ENCODE measurements at places on chromosomes 2 and 18.

GRCh38 chr2:27889774-27890145, 427 bp downstream of the RBKS start:
- no peak for DNase-seq

- DNase-seq: no peak
These were observed 72.0 kb downstream of the CDH7 start for GRCh38 chr18:65822826-65823225.

GRCh38 chr18:12928206-12928605, 19.6 kb upstream of the SEH1L start:
- no peak for DNase-seq

DNA sequence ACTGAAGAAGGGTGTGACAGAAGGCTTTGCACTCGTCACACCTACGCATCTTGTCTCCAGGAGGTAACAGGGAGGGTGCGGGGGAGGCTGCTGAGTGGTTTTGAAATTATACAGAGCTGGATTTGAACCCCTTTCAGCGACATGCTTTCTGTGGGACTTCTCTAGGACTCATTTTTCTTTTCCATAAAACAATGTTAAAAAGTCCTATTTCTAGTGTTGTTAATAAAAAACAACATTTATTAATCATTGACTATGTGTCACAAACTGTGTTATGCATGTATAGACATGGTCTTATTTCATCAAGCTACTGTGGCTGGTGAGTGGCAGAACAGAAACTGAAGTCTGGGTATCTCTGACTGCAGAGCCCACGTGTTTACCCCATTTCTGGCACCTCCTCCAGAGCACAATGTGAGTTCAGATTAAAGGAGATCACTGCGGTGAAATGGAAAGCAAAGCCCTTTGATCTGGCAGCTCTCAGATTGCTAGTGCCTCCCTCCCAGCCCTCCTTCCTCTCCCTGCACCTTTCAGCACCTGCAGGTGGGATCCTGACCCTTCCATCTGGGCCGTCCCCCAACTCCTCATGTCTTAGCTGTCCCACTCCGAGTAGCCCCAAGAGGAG, 315.5 kb upstream of the MYT1L start:
- DNase-seq: no peak

DNA sequence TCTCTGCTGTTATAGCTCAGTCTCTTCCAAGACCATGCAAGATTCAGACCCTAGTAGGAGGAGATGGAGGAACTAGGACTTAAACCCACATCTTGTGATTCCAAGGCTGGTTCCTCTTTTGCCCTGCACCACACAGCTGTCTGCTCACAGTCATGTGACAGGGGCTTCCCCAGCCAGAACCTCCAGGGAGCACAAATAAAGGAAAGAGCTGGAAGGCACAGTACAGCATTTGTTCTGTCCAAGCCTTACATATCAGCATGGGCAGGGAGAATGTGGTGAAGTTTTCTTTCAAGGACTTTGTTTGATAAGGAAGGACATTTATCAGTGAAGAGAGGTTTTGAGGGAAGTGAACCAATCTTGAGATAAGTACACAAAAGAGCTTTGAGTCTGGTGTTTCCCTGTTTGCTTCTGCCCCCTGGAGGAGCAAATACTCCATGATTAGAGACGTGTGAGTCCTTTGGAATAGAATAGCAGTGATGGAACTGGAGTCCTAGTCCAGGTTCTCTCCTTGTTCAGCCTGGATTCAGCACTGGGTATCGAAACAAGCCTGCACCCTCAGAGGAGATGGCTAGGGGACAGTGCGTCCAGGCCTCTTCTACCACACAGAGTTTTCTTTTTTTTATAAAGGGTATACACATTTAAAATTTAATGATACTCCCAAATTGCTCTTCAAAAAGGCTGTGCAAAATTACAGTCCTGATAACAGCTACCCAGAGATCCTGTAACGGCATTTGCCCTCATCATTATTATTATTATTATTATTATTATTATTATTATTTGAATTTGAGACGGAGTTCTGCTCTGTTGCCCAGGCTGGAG, 24.6 kb upstream of the CASP10 start:
- DNase-seq: peak; percentile 92

GRCh38 chr2:727071-727470, 49.9 kb upstream of the TMEM18 start:
- DNase-seq: peak; percentile 6

- DNase-seq: no peak
These were observed 79.5 kb upstream of the CTDP1 start for GRCh38 chr18:79600141-79600540.

- DNase-seq: no peak
These were observed 23.5 kb downstream of the SLC8A1 start for GRCh38 chr2:40428439-40428838.

DNA sequence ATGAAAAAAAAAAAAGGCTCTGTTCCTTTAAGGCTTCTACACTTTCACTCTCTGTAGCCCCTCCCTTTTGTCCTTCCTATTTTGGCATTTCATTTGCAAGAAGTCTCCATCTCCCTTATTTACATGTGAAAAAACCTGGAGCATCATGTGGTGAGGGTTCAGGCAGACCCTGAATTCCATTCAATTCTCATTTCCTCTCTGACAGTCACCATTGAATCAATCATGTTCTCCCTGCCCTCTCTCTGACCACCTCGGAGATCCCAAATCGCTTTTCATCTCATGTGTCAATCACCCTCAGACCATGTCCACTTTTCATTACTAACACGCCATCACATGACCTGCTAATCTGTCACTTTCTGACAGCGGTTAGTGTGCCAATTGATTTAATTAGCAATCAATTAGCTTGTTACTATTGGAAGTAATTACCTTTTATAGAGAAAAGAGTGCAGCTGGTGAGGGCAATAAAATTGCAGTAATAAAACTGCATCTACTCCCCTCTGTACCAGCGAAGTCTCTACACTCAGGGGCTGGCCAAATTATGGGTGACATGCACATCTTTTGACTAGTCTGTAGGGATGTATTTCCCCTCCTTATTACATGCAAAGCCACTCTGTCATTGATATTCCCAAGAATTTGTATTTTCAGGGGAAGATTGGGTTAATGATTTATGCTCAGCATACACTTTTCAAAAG, 317.4 kb downstream of the EN1 start:
- DNase-seq: no peak

- DNase-seq: no peak
These were observed 132.6 kb downstream of the NFATC1 start for GRCh38 chr18:79528316-79528695.

DNA sequence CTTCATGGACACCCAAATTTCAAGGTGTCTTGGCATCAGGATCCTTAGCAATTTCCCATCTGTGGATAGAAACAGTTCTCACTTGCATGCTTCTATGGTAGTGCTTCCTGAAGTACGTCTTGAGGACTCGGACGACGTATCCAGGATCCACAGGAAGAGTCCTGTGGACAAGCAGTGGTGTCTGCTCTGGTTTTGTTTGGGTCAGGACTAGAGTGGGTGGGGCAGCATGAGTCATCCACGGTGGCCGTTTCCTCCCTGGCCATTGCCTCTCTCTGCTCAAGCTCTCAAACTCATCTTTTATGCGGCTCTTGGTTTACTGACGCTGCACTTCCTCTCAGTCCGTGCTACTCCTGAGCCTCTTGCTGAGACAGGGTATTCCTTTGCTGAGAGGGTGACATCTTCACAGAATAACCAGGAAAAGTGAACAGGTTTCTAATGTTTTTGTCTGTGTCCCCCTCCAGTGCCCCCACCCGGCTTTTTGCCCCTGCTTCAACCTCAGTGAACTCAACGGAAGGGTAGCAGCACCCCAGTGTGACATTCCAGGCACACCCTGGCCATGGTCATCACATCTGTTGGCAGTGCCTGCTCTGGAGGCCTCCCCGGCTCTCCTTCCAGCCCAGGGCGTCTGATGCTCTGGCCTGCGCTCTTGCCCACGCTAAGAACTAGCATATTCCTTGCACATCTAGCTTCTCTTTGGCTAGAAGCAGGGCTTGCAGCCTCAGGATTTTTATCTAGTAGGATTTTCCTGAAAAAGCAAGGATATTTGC, 62.2 kb downstream of the ARMC9 start:
- no peak for DNase-seq

GRCh38 chr2:75180476-75180875, 18.8 kb downstream of the TACR1 start:
- DNase-seq: no peak

GRCh38 chr2:12456293-12457106, 260.2 kb upstream of the TRIB2 start:
- DNase-seq: peak; percentile 91

- no peak for DNase-seq
These were observed 230.9 kb downstream of the DLGAP1 start for GRCh38 chr18:4224031-4224704.

DNA sequence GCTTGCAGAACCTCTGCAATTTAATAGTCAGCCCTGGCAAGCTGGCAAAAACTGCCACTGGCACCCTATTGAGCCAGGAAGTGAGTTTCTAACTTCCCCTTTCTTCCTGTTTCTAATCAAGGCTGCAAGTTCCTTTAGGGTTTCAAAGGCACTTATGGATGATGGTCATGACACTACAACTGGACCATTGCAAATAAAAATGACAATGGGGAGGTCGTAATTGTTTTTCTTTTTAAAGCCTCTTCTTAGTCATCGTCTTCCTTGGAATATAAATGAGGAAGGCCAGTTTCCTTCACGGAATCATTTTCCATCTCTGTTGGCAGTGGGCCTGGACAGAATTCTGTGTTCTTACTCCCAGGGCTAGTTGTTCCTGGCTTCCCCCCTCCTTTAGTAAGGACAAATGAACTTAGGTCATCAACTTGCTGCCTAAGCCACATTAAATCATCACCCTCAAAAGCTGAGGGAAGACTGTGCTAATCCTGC, 35.8 kb downstream of the SH3RF3 start:
- DNase-seq: no peak
